RKO (cell line): ENCODE measurements at places on chromosomes 13 and 19.

- no peak for DNase-seq
Measured at GRCh38 chr13:62799931-62800436, 1384.3 kb upstream of the PCDH20 start.

DNA sequence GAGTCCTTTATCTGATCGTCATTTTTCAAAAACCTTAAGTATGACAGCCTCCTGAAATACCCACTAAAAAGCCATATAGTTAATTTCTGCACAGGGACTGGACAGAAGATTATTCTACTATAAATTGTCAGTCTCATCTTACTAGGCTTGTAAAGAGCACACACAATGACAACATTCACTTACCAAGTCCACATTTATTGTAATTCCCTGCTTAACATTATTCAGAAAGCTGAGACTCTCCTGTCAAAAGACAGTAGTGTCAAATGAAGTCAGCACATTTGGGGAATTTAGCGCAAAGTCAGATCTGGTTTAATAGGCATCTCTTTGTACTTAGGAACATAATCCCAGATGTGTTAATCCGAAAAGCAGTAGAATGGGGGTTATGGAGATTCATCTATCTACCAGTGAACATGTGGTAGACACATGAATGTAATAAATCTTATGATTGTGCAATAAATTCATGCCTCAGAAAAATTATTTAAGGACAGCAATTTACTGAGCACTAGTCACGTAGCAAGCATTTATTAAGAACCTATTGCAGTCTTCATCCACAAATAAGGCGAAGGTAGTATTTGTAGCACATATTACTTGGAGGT, 224.6 kb upstream of the GPC6 start:
- DNase-seq, result no peak

DNA sequence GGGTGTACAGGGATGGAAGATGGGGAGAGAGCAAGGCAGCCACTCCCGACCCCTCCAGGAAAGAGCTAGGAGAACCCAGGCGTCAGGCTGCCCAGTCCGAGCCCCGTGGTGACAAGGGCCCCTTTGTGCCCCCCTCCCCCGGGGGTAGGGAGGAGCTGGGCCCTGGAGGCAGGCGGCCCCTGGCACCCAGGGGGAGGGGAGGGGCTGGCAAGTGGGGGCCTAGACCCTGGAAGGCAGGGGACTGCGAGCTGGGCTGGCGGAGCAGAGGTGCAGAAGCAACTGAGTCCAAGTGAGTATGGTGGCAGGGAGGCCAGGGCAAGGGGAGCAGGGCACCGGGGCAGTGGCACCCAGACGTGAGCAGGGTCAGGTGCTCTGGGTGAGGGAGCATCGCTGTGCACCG, at the start of gene MAG:
TSS of gene MAG (plus strand) at position 246 of the 400 bp plus-strand sequence. CDS start 3,248 bp downstream, outside the sequence.
- DNase-seq, result no peak

GRCh38 chr13:76696370-76696769, 189.8 kb downstream of the KCTD12 start:
- no peak for DNase-seq

- no peak for DNase-seq
Measured at GRCh38 chr13:42355092-42355485, 83.1 kb downstream of the AKAP11 start.

GRCh38 chr13:69721631-69722030, 386.0 kb upstream of the ATXN8OS start:
- DNase-seq, result no peak

DNA sequence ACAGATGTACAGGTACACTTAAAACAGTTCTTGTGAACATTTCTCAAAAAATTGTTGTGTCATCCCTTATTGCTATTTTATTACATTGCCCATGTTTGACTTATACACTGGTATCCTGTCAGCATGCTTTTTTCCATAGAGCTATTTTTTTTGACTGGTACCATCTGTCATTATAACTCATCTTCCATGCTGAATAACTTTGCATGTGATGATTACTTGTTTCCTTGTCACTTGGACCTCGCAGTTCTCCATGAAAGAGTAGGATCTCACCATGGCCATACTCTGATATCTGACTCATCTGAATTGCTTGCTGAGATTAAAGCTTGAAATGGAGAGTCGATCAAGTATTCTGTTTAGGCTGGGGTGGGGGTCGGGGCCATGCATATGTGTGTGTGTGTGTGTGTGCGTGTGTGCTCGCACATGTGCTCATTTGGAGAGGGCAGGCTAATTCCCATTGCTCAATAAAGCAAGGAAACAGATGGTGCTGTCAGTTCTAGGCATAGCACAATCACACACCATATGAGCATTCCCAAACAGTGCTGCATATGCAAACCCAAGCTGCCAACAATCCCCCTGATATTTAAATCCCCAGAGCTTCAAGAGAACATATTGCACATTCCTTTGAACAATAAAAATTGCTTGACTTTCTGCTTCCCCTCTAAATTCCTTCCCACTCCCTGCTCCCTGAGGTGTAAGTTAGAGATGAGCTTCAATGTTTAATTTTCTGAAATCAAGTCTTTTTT, 62.9 kb downstream of the NHLRC3 start:
- no peak for DNase-seq

DNA sequence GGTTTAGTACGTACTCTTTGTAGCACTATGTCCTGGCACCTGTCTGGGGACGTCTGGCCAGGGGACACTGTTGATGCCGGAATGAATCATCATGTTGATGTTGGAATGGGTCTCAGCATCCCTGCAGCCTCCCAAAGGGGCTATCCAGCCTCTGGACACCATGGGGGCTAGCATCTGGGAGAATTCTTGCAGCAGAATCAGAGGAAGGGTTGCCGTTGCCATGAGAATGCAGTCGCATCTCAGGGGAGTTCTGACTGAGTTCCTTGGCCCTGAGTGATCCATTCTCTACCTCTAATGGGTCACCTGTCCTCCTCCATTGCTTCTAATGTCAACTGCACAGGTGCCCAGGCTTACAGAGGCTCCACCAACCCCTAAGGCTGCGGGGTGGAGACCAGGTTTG, 129.1 kb downstream of the UQCRFS1 start:
- no peak for DNase-seq

DNA sequence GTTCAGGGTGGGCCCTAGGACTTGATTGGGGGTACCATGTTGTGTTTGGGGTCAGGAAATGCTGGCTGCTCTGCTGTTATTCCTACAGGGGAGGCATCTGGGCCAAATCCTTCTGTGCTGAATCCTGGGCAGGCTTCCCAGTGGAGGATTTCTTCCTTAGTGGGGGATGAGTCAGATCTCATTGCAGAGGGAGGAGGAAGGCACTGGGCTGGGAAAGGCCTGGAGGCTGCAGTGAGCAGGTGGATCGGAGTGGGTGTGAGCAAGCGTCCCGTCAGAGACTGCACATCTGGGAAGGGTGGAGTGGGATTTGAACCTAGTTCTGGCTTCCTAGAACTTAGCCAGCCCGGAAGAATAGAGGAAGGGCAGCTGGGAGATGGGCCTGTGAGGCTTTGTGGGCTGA, 11.5 kb downstream of the CCDC124 start:
- DNase-seq, result peak; percentile 35

DNA sequence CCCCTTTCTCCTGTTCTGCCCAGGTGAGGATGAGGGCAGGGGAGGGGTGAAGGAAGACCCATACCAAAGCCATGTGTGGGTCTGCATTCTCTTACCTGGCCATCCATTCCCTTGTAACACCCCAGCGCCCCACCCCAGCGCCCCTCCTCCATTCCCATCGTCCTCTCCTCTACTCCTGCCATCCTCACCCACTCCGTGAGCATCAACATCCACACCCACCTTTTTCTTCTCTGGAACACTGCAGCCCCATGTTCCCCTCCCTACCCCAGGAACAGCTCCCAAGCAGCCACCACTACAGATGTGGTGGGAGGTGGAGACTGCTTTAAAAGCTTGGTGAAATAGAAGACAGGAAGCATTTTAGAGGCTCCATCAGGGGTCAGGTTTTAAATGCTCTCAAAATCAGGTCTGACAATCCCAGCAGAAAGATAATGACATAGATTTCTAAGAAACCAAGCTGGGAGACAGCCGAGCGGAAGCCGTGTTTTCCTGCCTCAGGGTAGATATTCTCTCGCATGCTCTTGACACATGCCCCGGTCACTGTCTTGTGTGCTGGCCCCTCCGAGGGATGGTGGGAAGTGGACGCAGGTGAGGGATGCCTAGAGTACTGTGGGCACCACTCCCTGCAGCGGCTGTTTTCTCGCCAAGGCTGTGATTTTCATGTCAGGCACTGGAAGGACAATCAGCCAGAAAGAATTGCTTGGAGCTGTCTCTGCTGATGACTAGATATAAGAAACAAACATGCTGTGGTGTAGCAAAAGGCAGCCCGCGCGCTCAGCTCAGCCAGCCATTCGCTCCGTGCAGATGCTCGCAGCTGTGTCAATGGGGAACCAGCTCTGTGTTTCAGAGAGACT, 9.8 kb downstream of the MEDAG start:
- DNase-seq, result no peak

- DNase-seq, result peak; percentile 83
Measured at GRCh38 chr19:49492573-49493405, 3.4 kb upstream of the RPS11 start.
